ENCODE measurements at places on chromosomes 16 and 17.

GRCh38 chr16:67773569-67774456, 32.5 kb downstream of the RANBP10 start:
- DNase-seq: no peak

- no peak for DNase-seq
Measured at GRCh38 chr16:17544785-17545184, 74.0 kb upstream of the XYLT1 start.

- DNase-seq: no peak
Measured at GRCh38 chr17:33267271-33267790, 25.8 kb downstream of the ASIC2 start.

GRCh38 chr17:47866941-47867340, 16.0 kb upstream of the SP6 start:
- DNase-seq: no peak

- DNase-seq: no peak
Measured at GRCh38 chr17:77405867-77406732, 265.3 kb downstream of the SEC14L1 start.

GRCh38 chr16:57593021-57593420, 35.4 kb upstream of the ADGRG1 start:
- DNase-seq: no peak

DNA sequence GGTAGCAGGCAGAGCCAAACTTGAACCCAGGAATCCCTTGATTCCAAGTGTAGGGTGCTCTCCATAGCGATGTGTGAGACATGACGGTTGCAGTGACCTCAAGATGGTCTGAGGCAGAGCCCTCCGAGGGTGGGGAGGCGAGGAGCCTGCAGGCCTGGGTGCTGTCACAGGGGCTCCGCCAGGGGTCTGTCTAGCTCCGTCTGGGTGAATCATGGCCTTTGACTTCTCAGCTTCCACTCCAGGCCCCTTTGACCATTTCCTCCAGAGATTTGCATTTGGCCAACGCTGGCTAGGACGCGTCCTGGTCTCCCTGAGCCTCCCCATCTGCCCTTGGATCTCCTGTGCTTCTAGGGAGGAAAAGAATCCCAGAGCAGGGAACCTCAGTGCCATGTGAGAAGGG, 104.6 kb downstream of the RAP1GAP2 start:
- no peak for DNase-seq

GRCh38 chr17:8793649-8794048, 5.5 kb downstream of the MFSD6L start:
- DNase-seq: no peak

DNA sequence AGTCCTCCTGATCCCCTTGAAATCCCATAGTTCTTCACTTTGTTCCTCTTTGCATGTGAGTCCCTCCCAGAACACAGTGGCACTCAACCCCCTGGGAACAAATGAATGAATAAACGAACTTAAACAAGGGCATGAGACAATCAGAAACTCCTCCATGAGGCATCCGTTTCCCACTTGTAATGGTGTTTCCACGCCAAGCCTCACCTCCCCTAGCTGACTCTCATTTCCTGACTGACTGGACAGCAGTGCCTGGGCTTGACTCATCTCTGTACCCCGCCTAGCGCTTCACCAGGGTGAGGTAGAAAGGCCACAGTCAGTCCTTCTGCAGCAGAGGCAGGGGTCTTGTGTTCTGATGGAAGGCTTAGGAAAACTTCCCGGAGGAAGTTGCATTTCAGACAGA, 14.2 kb downstream of the KIF1C start:
- DNase-seq: no peak

DNA sequence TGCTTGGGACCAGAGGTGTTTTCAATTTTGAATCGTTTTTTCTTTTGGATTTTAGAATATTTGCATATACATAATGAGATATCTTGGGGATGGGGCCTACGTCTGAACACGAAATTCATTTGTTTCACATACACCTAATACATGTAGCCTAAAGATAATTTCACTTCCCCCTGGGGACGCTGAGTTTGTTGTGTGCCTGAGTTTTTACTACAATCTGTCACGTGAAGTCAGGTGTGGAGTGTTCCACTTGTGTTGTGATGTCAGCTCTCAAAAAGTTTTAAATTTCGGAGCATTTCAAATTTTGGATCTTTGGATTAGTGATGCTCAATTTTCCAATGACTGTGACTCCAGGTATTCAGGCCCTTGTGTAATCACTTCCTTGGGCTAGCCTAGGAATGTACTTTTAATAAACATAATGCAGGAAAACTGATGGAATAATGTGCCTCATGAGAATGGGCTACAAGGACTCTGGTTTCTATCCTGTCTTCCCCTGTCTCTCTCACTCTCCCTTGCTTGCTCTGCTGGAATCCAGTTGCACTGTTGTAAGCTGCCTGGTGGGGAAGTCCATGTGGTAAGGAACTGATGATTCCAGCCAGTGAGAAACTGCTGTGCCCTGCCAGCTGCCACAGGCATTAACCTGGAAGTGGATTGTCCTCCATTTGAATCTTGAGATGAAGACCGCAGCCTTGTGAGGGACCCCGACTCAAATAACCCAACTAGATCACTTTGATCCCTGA, 403.8 kb downstream of the SHISA9 start:
- DNase-seq: no peak

DNA sequence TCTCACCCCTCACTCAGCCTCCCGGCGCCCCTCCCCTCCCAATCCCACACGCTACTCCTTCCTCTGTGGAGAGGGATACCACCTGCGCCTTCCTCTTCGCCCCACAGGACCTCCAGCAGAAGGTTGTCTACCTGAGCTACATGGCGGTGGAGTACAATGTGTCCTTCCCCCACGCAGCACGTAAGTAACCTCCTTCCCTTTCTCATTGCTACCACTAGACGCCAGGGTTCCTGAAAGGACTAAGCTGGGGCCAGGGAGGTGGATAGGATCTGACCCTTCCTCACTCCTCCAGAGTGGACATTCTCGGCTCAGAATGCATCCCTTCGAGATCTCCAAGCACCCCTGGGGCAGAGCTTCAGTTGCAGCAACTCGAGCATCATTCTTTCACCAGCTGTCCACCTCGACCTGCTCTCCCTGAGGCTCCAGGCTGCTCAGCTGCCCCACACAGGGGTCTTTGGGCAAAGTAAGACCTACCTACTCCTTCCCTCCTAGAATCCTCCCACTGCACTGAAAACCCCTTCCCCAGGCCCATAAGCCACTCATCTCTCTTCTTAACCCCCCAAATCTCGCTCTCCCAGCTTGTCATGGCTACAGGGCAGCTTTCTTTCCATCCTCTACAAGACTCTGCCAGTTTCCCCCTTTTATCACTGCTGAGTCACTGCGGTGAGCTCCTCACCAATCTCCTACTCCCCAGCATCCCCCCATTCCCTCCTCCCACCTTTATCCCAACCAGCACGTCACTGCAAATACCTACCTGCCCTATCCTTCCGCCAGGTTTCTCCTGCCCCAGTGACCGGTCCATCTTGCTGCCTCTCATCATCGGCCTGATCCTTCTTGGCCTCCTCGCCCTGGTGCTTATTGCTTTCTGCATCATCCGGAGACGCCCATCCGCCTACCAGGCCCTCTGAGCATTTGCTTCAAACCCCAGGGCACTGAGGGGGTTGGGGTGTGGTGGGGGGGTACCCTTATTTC, 1.5 kb downstream of the CD68 start:
- no peak for DNase-seq

GRCh38 chr17:79874329-79874981, 35.2 kb upstream of the CBX4 start:
- DNase-seq: no peak

DNA sequence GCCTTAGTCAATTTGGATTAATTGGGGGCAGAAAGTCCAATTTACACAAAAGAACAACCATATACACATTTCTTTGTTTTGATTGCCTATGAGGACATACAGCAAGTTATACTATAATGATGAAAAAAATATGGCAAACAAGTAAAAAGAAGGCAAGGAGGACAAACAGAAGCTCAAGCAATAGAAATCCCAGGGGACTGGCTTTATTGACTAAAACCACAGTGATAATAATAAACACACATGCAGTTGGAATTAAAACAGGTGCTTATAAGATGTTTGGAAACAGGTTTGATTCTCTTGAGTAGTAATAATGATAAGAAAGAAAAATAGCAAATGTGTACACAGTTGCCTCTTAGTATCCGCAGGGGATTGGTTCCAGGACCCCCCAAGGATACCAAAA, 176.4 kb downstream of the SHISA9 start:
- DNase-seq: no peak
